Stimulated activated CD4-positive, alpha-beta T cell treated with anti-CD3 and anti-CD28 coated beads, Interleukin-4, amount 100 ng/mL, for 48 hours (primary cell): ENCODE measurements at places on chromosomes 1 and 21.

GRCh38 chr1:35452106-35452774 lies 105.0 kb downstream of the KIAA0319L start:
- DNase-seq = no peak

DNA sequence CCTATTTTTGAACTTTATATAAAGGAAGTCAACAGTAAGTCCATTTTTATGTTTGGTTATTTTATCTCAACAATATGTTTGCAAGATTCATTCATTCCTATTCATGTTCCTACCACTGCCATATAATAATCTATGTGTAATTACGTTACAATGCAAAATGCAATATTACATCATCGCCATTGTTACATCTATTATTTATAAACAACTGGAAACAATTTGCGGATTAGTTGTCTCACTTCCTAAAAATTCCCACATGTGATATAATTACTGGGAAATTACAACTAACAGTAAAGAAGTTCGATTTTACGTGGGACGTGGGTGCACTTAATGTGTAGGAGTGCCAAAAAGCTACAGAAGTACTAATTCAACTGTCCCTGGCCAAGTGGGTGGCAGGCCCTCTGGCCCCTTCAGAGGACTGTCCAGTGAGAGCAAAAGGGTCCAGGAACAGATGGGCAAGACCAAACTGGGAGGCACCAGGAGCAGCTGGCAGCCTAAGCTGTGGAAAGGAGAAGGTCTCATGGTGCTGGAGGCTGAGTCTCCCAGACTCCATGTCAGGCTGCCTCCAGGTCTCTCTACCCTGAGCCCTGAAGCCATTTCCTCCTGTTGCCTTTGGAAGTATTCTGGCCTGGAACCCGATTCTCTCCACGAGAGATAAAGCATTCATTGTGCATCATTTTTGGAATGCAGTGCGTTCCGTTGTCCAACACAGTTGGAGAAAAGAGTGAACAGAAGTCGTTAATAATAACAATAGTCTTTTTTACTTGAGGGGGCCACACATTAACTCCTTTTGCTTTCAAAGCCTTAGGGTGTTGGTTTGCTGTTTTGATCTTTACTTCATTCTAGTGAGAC lies 42.9 kb downstream of the TNNT2 start:
- DNase-seq = no peak

DNA sequence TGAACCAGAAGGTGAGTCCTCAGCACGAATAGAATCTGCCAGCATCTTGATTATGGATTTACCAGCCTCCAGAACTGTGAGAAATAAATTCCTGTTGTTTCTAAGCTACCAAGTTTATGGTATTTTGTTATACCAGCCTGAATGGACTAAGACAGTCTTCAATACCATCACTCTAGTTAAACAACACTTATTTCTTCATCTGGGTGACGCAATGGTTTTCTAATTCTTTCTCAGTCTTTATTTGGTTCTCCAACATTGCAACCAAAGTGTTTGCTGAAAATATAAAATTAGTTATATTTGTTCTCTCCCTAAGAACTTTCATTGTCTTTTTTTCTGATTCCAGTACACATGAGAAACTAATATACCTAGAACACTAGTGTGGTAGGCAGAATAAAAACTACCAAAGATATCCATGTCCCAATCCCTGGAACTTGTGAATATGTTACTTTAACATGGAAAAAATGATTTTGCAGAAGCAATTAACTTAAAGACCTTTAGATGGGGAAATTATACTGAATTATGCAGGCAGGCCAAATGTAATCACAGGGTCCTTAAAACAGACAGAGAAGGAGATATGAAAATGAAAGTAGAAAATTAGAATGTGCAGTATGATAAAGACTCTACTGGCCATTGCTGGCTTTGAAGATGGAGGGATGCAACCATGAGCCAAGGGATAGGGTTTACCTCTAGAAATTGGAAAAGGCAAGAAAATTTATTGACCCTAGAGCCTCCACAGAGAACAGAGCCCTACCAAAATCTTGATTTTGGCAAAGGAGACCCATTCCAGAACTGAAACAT lies 1115.1 kb downstream of the PLA2G4A start:
- no peak for DNase-seq

- no peak for DNase-seq
These were observed 2.1 kb upstream of the TDRD5 start for GRCh38 chr1:179589509-179589908.

- no peak for DNase-seq
These were observed 25.2 kb upstream of the SSX2IP start for GRCh38 chr1:84715342-84716019.

GRCh38 chr21:42174173-42174572 lies 44.8 kb upstream of the ABCG1 start:
- no peak for DNase-seq

DNA sequence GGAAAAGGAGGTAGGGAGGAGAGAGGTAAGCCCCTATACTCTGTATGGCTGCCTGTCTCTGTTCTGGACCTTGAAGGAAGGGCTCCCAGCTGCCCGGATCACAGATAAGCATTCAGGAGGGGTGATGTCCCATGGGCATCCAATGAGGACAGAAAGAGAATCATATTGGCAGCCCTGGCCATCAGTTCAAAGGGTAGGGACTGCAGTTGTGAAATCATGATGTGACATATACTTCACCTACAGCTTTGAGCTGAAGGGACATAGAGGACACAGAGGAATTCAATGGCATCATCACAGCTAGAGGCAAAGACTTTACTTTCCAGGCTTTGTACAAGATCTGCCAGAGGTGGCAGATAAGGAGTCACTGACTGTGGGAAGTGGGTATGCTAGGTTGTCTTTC lies 21.6 kb downstream of the DDX20 start:
- DNase-seq = no peak

DNA sequence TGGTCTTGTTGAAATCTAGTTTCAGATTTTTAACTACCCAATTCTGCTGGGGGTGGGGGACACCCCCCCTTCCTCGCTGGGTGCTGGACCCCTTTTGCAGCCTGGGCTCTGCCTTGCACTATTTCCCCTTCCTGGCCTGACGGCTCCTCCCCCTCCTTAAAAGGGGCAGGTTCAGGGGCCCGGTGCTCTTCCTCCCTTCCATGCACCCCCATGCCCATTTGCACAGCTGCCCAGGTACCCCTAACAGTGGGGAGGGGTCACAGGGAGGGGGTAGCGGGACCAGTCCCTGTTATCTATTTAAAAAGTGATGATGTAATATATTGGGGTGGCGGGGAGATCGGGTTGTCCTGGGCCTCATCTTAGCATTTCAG lies 15.3 kb downstream of the ZBTB7B start:
- DNase-seq = no peak

DNA sequence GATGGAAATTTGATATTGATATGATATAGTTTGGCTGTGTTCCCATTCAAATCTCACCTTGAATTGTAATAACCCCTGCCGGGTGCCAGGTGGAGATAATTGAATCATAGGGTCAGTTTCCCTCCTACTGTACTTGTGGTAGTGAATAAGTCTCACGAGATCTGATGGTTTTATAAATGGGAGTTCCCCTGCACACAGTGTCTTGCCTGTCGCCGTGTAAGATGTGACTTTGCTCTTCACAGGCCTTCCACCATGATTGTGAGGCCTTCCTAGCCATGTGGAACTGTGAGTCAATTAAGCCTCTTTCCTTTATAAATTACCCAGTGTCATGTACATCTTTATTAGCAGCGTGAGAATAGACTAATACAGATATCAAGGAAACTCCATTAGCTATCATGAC lies 74.6 kb downstream of the MAP3K7CL start:
- no peak for DNase-seq

- DNase-seq = no peak
These were observed 17.9 kb downstream of the PTTG1IP start for GRCh38 chr21:44855572-44855971.

DNA sequence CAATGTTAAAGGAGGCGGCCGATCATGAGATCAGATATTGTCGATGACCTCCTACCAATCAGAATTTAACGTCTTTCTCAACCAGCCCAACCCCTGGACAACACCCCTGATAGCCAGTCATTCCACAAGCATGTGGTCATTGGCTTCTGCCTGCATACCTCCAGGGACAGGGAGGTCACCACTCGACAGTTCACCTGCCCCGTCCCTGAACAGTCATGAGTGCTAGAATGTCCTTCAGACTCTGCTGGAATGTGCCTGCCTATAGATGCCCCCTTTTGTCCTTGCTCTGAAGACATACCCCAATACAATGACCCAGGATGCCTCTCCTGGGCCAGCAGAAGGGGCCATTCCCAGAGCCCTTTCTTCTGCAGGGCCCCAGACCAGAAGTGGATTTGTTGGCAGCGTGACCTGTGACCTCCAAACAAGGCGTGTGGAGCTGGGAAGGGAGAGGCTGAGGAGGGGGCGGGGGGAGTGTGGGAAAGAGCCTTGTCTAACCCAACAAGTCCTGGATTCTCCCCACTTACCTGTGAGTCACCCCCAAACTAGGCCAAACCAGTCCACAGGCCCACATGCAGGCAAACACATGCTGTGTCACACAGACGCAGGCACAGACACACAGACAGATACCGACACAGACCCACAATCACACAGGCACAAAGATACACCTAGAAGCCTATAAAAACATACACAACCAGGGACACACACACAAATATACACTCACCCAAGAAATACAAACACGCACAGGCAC lies 2.2 kb downstream of the CRYBG2 start:
- no peak for DNase-seq

GRCh38 chr1:89285745-89286380 lies 13.2 kb upstream of the GBP5 start:
- DNase-seq = no peak

DNA sequence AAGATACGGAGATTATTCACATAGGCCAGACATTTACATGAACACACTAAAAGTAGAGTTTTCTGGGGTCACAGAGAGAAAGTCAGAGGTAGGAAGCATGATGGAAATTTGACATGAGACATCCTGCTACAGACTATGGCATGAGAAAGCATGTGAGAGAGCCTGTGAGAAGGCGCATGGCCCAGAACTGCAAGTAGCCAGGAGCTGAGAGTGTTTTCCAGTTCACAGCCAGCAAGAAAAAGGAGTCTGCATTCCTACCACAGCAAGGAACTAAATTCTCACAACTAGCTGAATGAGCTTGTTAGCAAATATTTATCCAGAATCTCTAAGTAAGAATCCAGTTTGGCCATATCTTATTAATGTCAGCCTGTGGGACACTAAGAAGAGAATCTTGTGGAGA lies 673.3 kb downstream of the BRINP3 start:
- DNase-seq = no peak

GRCh38 chr1:63537940-63538339 lies 14.6 kb downstream of the EFCAB7 start:
- DNase-seq = no peak

- DNase-seq = peak; percentile 53
These were observed 631 bp upstream of the SPATC1L start for GRCh38 chr21:46184625-46185555.

GRCh38 chr1:43757343-43758053 lies 50.2 kb downstream of the ST3GAL3 start:
- DNase-seq = no peak

DNA sequence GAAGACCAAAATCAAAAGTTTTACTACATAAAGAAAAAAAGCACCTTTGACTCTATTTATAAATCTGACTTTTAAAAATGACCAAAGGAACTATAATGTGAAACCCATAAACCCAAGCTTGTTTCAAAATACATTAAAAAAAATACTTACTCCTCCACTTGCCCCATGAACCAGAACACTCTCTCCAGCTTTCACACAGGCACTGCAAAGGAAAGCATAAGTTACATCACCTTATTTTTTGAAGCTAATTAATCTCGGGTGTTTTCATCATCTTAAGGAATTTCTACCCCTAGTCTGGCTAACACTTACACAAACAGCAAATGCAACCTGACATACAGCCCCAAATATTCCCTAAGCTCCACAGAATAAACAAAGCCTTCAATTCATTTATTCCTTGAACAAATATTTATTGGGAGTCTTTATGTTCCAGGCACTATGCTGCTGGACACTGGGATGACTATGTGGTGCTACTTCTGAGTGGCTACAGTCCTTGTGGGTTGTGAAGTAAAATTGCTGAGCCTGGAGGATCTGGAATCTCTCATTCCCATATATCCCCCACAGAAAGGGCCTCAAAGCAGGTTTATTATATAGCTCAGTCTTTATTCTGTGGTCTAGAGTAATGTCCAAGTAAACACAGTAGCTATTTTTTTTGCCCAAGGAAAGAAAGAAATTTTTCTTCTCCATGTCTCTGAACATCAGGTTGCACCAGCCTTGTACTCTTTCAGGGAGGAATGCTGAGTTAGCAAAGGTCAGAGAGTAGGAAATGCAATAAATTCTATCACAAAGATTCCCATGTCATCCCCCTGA lies 18.2 kb downstream of the CRYZ start:
- no peak for DNase-seq

DNA sequence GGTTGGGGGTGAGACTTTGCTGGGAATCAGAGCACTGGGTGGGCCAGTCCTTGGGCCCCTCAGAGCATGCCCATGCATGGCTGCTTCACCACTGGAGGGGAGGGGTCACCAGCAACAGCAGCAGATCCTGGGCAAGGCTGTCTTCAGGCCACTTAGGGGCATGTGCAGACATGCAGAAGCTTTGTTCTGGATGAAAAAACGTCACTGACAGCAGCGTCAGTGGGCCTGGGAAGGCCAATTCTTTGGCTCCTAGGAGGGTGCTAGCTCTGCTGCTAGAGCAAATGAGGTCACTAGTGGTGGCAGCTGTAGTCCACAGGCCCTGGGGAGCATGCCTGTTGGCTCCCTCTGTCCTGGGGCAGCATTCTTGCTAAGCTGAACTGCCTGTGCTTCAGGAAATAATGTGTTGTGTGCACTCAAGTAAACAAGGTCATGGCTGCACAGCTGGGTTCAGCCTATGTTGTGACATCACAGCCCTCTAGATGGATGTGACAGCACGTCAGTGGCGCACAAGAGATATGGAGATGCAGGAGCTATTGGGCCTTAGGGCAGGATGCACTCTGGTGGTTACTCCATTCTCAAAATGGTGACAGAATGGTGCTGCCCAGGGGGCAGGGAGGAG lies 27.0 kb downstream of the ZC3H11B start:
- no peak for DNase-seq

DNA sequence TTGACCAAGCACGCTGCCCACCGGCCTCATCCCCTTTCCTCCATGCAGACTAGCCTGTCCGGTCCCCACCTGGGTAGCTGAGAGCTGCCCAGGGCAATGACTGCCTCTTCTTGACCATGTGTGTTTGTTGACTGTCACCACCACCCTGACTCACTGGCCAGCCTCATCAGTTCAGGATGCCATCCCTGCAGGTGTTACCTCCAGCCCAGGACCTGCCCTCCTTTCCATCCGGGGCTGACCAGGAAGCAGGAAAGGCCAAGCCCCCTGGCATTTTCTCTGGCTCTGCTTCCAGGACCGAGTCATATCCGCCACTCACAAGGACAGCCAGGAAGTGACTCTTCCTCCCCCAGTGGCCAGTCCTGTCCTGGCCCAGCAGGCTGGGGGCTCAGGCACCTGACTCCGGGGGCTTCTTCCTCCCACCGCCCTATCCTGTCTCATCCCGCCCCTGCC lies 17.1 kb downstream of the EPHA2 start:
- DNase-seq = no peak

GRCh38 chr1:25023826-25024225 lies 93.8 kb upstream of the RUNX3 start:
- no peak for DNase-seq

GRCh38 chr1:158286487-158286886 lies 3.2 kb upstream of the CD1C start:
- DNase-seq = no peak
